ENCODE measurements at places on chromosomes 4 and X. TPM values are rescaled to one million over a fixed set of nuclear protein-coding genes. Genes with fewer than 3 reads are reported as not detected.

PABPC1L2B gene
- not detected for total RNA-seq

CCSER1 gene
- 8.9 TPM for total RNA-seq

DCHS2 gene
- not detected for total RNA-seq

SHROOM4 gene
- total RNA-seq = 25.3 TPM

RPS6KA3 gene
- 43.0 TPM for total RNA-seq

PTPN13 gene
- 20.8 TPM for total RNA-seq

ZNF141 gene
- 2.9 TPM for total RNA-seq

GAGE12F gene
- total RNA-seq = not detected

PGAM4 gene
- total RNA-seq = not detected

DDX53 gene
- total RNA-seq = not detected

DGKK gene
- not detected for total RNA-seq

SMIM10L2A gene
- total RNA-seq = 0.85 TPM

DNA sequence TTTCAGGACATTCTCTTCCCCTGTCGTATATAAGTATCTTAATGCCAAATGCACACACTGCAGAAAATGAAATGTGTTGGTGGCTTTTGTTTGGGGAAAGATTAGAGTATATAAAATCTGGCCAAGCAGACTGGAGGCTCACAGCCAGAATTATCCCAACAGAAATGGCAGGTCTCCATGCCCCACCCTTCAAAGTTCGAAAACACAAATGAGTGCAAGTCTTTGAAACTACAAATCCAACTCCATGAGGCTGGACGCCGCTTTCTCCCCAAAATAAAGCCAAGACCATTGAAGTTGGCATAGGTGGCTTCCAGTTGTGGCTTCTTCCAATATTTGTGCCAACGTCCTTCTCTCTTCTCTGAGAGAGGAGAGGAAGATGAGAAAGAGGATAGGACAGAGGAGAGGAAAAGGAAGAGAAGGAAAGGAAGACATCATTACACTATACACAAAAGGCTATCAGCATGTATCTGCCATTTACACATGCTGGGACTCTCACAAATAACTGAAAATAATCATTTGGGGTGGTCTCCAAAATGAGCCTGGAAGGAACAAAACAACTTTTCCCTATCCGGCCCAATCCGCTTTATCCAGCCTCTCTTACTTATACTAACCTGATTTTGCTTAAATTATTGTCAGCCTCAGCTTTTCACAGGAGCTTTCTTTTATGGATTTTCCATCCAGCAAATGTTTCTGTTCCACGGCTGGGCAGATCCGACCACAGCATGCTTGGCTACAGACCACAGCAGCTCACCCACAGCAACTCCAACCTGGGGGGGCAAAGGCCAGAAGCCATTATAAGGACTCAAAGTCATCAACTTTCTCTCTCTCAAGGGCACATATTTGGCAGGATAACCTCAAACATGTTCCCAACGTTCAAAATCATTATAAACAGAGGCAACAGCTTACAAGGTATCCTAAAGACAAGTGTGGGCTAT, 71.7 kb downstream of the APBB2 start:
- no peak for DNase-seq

- DNase-seq = no peak
Measured at GRCh38 chr4:27308379-27308778, 447.7 kb downstream of the STIM2 start.

GRCh38 chrX:139883984-139884383, 48.9 kb downstream of the ATP11C start:
- no peak for DNase-seq

DNA sequence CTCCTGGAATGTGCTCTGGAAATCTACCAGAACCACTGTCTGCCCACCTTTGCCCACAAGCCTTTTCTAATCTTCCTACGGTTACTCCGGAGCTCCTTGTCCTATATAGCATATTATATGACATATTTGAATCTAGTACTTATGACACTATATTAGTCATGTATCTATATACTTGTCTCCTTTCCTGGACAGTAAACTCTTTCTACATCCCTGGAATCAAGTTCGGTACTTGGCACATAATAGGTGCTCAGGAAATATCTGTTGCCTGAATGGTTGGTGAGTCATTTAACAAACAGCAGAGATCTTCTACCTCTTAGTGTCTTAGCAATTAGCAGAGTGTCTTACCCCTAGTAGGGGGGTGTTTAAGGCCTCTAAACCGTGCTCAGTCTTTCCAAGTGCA, 123.6 kb downstream of the RELL1 start:
- DNase-seq = no peak

DNA sequence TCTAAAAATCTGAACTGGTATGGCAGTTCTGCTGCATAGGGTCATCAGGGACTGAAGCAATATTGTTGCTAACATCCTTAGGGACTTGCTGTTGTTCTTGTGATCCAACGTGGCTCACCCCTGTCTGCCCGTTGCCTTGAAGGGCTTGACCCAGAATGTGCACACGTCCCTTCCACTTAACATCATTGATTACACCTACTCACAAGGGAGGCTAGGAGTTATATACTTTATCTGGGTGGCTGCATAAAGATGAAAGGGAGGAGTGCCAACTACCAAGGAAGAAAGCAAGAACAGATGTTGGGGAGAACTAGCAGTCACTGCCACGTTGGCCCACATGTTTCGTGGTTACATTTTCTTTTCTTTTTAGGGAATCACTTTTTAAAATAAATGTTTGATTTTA, 34.0 kb downstream of the SLC9A6 start:
- DNase-seq = no peak

- DNase-seq = no peak
Measured at GRCh38 chrX:148457279-148457678, 43.1 kb upstream of the AFF2 start.

DNA sequence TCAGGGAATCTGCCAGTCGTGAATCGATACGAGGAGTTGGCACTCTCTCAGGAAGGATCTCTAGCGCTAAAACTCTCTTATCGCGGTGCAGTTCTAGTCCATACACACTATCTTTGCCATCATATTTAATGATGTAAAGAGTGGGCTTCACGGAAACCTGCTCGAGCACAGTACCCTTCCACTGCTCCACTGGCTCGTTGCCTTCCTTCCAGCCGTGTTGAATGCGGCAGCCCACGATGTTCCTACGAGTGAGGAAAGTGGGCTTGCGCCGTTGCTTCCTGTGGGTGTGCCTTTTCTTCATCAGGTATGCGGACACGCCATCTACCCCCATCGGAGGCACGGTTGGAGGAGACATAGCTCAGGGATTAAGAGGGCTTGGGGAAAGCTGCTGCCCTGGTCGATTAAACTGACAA, 661 bp downstream of the SPIN4 start:
- DNase-seq = no peak

- no peak for DNase-seq
Measured at GRCh38 chr4:188783606-188784160, 644.4 kb downstream of the TRIML1 start.

DNA sequence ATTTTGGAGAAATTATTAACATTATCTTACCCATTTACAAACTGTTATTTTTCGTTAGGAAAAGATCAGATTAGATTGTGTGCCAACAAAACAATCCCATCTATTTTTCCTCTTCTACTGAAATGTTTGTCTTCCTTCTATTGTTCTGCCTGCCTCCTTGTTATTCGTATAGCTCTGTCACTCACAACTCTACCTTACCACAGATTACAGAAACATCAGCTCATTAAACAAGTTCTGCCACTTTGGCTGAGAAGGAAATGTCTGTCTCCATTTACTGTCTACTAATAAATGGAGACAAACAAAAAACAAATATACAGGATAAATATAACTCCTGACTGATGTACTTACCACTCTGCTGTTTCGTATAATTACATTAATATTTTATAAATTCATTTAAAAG, 211.4 kb downstream of the ENOX2 start:
- DNase-seq = no peak

- no peak for DNase-seq
Measured at GRCh38 chr4:159019356-159019755, 83.5 kb upstream of the RAPGEF2 start.

DNA sequence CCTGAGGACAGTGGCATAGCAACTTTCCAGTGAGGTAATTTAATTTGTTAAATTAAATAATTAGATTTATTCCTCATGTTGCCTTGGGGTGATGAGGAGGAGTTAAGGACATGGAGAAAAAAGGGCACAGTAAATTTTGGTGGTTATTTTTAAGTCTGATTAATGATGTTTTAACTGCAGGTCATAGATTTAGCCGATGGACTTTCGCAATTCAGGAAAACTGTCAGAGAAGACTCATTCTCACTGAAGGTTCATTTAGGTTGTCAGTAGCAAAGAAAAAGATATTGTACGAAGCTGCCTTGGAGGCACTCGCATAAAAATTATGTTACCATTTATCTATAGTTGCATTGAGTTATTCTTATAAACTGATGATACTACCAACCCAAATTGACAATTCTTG, 164.2 kb upstream of the PITX2 start:
- DNase-seq = no peak

GRCh38 chr4:48604041-48604440, 114.0 kb downstream of the ZAR1 start:
- DNase-seq = no peak

- no peak for DNase-seq
Measured at GRCh38 chr4:128286474-128287058, 1.0 kb downstream of the PGRMC2 start.

- DNase-seq = no peak
Measured at GRCh38 chrX:619451-619811, 11.2 kb upstream of the SHOX start.

DNA sequence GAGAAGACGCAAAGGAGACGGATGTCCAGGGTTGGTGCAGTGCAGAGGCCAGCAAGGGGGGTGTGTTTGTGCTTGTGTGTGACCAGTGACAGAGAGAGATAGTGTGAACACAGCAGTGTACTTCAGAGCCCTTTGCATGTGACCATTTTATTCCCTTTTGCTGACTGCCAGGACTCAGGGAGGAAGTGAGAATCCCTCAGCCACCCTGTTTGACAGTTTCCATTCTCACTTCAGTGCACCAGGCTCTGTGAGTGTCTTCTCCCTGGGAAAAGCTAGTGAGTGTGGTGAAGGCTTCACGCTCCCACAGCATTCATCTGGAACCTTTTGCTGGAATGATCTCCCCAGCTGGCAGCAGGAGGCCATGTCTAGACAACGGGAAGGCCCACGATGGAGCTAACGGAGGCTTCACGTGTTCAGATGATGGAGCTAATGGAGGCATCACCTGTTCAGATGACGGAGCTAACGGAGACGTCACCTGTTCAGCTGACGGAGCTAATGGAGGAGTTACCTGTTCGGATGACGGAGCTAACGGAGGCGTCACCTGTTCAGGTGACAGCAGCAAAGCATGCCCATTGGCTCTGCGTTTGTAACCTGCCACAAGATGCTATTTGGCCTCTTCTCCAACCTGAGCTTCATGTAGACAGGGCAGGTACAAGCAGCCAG, 195.4 kb downstream of the AFAP1 start:
- no peak for DNase-seq

GRCh38 chr4:165464813-165465381, 86.1 kb downstream of the CPE start:
- DNase-seq = no peak

- no peak for DNase-seq
Measured at GRCh38 chrX:26848511-26848910, 614.6 kb downstream of the PPP4R3C start.

DNA sequence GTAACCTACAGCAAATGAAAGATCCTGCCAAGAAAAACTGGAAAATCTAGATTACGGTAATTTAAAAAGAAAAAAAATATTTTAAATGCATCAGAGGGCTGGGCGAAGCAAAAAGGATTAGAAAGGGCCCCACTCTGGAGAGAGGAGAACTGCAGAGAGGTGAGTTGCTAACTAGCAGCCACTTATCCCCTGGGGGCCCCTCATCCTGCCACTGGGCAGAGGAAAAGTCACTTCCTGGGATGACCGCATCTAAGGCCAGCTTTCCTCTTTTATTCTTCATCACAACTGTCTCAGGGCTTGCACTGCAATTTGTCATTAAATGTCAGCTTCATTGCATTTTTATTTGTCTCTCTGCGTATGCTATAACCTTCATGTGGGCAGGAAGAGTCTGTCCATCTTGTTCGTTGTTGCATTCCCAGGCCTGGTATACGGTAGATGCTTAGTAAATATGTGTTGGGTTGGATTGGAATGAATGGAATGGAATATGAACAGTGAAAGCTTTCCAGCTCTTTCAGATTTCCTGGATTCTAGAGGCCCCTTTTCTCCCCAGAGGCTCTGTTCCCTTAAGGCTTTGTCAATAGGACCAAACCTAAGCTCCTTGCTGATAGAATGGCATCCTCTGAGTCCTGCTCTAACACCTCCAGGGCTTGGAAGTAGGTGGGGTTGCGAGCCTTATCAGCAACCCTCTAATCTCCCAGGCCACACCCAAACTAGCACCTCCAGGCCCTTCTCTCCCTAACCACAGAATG, 58.9 kb downstream of the TLR10 start:
- no peak for DNase-seq

DNA sequence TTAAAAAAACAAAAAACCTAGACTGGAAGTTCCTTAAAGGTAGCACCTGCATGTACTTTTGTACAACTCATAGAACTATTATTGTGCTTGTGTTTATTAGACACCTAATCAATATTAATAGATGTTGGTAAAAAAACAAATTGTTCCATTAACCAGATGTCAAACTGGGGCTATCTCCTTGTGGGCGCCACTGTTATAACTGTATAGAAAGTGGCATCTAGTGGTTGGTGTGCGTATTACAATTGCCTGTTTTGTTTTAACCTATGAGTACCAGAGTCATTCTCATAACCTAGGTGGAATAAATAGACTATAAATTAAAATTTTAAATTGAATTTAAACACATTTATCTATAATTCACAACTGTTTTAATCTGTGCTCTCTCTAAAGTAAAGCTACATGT, 97.4 kb downstream of the COL4A5 start:
- no peak for DNase-seq

GRCh38 chr4:108830509-108831244, 67.8 kb upstream of the ETNPPL start:
- DNase-seq = no peak

DNA sequence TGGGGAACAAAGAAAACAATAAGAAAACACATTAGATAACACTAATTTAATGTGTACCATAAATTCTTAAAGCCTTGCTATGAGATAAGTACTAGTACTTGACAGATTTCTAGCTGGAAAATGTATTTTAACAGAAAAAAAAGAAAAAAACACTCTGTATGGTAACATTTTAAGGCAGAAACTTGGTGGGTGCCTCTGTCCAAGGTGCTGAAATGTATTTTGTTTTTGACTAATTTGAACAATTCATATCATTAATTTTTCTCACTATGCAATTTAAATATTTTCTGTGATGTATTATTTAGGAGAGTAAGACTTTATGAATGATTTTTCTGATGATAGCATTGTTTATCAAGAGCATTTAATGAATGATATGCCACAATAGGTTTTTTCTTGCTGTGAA, 107.5 kb downstream of the GABRG1 start:
- DNase-seq = no peak

- DNase-seq = no peak
Measured at GRCh38 chr4:130028552-130028951, 932.6 kb downstream of the C4orf33 start.

GRCh38 chr4:59195839-59196238, 2004.3 kb upstream of the ADGRL3 start:
- no peak for DNase-seq

- DNase-seq = no peak
Measured at GRCh38 chrX:153885208-153885787, 675 bp downstream of the L1CAM start.

GRCh38 chr4:8015512-8015911, 75.9 kb upstream of the AFAP1 start:
- DNase-seq = no peak

- no peak for DNase-seq
Measured at GRCh38 chr4:41814565-41814964, 66.0 kb upstream of the PHOX2B start.
